ENCODE measurements at places on chromosomes 3 and 15.
A peak's percentile ranks its signal among the peaks of the same experiment; 100 is the strongest.

DNA sequence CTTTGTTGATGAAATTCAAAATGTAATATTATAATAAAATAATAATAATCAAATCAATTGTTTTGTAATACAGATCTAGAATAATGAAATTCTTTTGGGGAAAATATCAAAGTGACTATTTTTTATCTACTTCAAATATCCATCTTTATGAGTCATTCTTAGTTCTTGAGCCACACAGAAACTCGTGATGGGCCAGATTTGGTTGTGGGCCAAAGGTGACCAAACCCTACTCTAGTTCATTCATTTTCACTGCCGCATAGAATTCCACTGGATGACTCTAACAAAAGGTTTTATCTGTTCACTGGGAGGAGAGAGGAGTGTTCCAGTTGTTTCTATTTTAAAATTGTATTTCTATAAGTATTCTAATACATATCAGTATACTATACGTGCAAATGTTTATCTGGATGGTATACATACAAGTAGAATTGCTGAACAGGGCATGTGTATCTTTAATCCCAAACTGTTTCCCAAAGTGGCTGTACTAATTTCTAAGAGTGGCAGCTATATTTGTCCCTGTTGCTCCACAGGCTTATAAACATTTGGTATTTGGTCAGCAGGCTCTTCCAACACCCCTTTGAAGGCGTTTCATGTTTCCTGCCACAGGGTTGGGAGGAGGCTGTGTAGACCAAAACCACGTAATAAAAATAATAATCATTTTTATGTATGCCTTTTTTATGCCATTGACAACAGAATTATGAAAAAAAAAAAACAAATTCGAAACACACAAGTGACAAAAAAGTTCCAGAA lies 7.3 kb upstream of the RTP3 start:
- no peak for DNase-seq

GRCh38 chr3:124119056-124119716 lies 127.3 kb upstream of the ROPN1 start:
- no peak for DNase-seq

DNA sequence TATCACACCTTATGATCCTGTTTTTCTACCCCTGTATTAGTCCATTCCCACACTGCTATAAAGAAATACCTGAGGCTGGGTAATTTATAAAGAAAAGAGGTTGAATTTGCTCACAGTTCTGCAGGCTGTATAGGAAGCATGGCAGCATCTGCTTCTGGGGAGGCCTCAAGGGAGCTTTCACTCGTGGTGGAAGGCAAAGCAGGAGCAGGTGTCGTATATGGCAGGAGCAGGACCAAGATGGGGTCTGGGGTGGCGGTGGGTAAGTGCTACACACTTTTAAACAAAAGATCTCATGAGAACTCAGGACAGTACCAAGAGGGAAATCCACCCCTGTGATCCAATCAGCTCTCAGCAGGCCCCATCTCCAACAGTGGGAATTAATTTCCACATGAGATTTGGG lies 15.4 kb upstream of the SCAP start:
- no peak for DNase-seq

GRCh38 chr15:29822100-29822683 lies at the start of gene TJP1:
Gene TJP1, minus strand, starts transcription at chr15:29822468. Its CDS starts 440 bp downstream, at chr15:29822028.
- no peak for DNase-seq

GRCh38 chr3:65723985-65724384 lies 314.7 kb downstream of the MAGI1 start:
- DNase-seq: no peak

GRCh38 chr3:5255404-5256344 lies 68.2 kb downstream of the EDEM1 start:
- DNase-seq: no peak

GRCh38 chr3:193794002-193794881 lies 201.2 kb downstream of the OPA1 start:
- no peak for DNase-seq

DNA sequence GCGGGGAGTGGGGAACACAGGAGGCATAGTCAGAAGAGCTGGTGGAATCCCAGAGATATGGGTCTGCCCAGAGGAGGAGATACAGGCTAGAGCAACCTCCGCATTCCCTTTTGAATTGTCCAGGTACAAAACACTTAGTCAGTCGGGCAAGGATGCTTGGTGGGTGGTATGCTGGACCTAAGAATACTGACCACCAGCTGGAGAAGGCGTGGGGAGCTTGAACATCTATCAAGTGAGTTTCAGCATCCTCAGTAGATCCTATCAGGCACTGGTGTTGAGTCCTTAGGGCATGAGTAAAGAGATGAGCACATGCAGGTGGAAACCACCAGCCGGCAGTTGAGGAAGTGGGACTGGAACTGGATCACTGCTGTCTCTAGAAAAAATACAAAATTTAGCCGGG lies 14.7 kb upstream of the DIS3L start:
- DNase-seq: no peak

DNA sequence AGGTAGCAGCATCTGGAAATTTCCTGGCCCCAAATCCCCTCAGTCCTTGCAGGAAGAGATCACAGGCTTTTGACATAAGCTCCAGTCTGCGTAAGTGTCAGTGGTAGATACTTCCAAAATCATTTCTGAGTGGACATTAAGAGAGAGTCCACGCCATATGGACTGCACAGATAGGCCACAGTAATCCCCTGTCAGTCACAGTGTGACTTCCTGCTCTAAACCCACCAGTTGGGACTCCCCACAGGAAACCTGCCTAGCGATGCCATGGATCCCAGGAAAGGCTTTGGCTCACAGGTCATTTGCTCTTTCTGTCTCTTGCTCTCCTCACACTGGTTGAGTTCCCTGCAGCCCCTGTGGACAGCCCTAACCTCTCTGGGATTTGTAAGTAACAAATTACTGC lies 28.8 kb upstream of the MKRN3 start:
- DNase-seq: no peak

- DNase-seq: no peak
These were observed 477.5 kb downstream of the LPP start for GRCh38 chr3:188631291-188632010.

DNA sequence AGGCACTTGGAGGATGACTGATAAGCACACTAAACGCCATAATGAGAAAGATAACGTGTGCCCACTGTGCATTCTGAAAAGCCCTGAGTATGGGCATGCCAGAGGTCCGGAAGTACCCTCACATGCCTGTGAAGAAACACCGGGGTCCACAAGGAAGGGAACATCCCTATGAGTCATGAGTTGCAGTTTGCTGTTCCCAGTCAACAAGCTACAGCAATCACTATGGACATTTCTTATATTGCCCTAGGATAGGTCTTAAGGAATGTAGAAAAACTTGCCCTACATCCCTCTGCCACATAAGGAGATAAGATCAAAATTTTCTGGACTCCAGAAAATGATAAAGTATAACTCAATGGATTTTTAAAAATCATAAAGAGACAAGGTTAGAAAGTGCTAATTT lies 9.9 kb downstream of the MB21D2 start:
- DNase-seq: no peak

DNA sequence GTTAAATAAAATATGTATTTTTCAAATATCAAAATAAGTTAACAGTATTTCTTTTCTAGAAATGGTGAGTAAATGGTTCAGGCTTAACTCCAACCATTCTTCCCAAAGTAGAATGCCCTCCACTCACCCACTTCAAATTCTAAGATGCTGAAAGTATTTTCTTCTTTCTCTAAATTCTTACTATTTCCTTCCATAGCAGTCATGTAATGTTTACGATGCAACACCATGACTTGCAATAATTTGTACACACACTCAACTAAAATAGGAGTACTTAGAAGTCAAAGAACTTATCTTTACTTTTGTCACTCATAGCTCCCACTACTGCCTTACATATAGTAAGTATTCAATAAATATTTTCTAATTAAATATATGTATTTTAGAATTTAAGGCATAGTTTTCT lies 65.0 kb downstream of the AQR start:
- DNase-seq: no peak

DNA sequence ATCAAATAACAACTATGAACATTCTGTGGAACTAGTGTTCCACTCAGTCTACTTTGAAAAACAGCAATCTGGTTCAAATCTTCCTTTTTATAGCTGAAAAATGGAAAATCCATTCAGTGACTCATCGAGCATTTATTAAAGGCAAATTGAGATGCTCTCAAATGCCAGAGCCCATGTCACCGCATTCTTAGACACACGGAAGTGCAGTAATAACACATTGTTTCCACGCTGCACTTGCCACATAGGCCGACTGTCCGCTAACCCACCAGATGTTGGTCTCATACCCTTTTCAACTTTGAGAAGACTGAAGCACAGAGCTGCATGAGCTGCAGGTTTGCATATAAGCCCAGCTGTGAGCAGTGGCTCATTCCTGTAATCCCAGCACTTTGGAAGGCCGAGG lies 95.9 kb downstream of the TMEM266 start:
- no peak for DNase-seq

- DNase-seq: no peak
These were observed 55.3 kb downstream of the ARHGAP31 start for GRCh38 chr3:119349354-119350041.

DNA sequence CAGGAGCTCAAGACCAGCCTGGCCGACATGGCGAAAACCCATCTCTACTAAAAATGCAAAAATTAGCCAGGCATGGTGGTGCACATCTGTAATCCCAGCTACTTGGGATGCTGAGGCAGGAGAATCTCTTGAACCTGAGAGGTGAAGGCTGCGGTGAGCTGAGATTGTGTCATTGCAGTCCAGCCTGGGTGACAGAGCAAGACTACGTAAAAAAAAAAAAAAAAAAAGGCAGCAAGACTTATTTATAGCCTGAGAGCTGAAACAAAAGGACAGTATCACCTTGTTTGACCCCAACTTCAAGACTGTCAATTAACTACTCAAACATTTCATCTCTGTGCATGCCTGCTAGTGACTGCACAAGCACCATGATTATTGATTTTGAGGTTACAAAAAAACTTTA lies 478.9 kb upstream of the GBE1 start:
- no peak for DNase-seq

- DNase-seq: no peak
These were observed 146.9 kb downstream of the KLF13 start for GRCh38 chr15:31473385-31474058.

DNA sequence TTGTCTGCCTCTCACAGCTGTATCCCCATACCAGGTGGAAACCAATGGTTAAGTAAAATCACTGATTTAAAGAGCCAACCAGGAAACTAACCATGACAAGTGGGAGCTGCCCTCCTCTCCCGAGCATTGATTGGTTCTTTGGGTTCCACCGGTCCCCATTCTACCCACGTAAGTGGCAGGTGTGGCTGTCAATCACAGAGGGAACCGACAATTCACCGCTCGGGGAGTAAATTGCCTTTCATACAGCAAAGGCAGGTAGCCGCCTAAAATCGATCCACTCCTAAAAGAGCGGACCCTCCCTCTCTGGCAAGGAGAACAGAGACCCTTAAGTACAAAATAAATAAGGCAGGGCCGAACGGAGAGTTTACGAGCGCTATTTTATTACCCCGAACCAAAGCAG lies 1.2 kb downstream of the ERC2 start:
- peak; percentile 4 for DNase-seq

DNA sequence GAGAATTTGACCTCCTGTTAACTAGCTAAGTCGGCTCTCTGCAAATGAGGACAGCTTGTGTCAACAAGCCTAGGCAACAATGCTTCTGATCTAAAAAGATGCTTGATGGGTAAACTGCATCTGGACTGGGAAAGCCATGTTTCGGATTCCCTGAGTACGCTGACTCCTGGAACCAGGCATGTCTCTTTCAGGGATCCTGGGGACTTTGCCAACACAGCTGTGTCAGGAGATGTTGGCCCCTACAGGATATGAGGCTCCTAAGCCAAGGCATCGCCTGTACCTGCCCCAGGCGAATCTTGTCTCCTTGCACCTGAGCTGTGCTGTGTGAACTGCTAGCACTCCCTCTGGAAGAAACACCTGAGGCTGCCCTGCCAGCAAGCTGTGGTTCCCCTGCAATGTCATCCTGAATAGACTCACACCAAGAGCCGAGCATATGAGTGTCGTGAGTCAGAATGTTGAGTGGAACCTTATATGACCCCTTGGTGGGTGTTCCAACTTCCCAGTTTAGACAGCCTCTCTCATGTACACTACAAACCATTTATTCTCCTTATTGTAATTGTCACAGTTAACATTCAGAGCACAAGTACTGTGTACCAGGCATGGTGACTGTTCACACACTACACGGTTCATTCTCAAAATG lies 17.0 kb downstream of the EOGT start:
- DNase-seq: no peak

GRCh38 chr3:194279701-194280360 lies 71.3 kb downstream of the CPN2 start:
- no peak for DNase-seq

- no peak for DNase-seq
These were observed 430.4 kb downstream of the TBL1XR1 start for GRCh38 chr3:176766862-176767261.

GRCh38 chr3:87201727-87202126 lies 25.4 kb upstream of the CHMP2B start:
- no peak for DNase-seq

DNA sequence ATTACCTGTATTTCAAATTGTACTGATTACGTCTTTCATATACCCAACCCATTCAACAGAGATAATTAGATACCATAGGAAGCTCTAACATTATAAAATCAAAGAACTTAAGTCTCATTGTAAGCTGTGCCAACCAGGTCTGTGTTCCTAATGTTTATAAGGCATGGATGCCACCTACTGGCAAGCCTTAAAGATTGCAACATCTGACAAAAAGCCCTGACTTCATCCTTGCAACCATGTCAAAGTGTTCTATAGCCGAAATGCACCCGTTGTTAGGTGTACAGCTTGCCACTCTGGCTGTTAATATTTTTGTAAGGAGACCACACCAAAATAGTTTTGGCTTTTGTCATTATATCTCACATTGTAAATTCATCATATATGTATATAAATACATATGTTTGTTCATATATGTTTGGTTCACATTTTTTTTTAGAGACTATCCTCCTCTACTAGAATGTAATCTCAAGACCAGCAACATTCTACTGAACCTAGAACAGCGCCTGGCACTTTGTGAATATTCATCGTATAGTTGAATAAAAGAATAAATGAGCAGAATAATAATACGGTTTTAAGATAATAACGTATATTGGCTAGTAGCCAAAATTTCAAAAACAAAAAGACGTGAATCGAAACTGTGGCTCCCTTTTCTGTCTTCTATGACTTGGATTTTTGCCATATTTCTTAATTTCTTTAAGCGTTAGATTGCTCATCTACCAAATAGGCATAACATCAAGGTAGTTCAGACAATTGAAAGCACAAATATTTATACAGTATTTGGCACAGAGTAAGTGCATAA lies 258.1 kb downstream of the TBL1XR1 start:
- DNase-seq: no peak

DNA sequence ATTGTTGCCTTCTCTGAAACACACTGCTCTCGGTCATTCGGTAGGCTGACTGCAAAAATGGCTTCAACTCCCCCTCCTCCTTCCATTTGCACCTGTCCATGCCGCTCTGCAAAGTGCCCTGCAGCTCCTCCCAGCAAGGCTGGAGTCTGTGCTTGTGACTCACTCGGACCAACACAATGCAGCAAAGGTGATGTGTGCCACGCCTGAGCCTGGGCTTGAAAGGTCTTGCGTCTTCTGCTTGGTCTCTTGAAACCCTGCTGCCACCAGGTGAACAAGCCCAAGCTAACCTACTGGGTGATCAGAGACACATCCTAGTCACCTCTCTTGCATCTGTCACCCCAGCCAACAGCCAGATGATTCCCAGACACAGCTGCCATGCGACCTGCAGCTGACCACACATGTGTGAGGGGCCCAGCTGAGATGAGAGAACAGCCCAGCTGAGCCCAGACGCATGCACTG lies 71.1 kb downstream of the MGLL start:
- DNase-seq: no peak

GRCh38 chr3:81592101-81592500 lies 169.3 kb downstream of the GBE1 start:
- DNase-seq: no peak

- DNase-seq: no peak
These were observed 467.0 kb downstream of the FGF12 start for GRCh38 chr3:192260116-192261010.

All from stimulated activated CD8-positive, alpha-beta memory T cell treated with anti-CD3 and anti-CD28 coated beads, Interleukin-7, amount 100 ng/mL, for 24 hours (primary cell).